LHCN-M2 (cell line): ENCODE measurements at places on chromosomes 12 and 14. TPM values are rescaled to one million over a fixed set of nuclear protein-coding genes. Genes with fewer than 3 reads are reported as not detected.

Gene RTN1
- total RNA-seq, result 0.63 and 1.1 TPM in 2 replicates

DNA sequence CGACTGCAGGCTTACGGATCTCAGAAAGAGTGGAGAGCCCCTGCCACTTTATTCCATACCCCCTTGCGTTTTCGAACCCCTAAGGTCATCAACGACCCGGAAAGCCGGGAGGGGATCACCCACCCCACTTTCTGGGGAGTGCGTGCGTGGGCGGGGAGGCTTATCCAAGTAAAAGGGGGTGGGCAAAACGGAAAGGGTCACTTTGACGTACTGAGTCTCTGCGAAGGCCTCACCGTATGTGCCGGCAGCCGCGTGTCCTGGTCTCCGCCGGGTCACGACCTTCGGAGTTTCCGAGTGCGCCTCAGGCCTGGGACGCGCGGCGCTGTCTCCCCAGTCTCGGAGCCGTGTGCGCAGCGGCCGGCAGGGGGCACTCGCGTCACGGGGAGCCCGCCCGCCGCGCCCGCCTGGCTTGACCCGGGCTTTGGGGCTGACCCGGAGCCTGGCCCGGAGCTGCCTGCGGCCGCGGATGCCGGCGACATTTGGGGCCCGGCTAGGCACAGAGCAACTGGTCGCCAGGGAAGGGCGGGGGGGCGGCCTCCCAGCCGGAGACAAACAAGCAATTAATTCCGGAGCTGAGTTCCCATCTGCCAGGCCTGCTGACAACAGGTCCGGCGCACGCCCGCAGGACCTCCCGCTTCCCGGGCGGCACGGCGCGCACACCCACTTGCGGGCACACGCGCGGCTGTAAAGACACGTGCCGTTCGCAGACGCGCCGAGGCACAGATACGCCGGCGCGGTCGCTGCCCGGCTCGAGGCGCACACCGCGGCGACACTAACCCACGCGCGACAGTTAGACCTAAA lies 890 bp upstream of the KIF26A start:
- peak; percentile 26 for DNase-seq

- no peak for DNase-seq
These were observed 2.1 kb downstream of the MSI1 start for GRCh38 chr12:120366845-120367232.

- no peak for DNase-seq
These were observed 593 bp downstream of the UNC119B start for GRCh38 chr12:120710805-120711296.

DNA sequence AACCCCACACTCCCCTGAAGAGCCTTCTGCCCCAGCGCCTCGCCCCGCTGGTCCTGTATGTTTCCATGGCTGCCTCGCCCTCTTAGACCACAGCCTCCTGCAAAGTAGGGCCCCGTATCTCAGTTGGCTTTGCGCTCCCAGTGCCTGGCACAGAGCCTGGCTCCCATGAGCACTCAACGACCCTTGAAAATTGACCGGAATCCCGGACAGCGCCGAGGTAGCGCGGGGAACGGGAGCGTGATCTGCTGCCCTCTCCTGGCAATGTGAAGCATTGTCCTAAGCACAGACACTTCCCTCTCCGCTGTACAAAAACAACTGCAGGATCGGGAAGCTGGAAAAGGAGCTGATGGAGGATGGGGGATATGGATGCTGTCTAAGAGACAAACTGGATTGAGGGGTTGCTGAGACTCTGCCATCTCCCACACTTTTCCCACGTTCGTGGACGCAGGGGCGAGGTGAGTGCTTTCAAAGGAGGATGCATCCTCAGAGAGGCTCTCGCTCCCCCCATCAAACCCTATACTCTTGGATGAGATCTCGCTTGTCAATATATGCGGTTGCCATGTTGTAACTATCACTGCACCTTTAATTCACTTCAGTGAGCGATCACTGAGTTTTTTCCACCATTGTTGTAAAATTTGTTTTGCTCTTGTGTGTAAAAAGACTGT lies 10.7 kb upstream of the FKBP4 start:
- DNase-seq, result peak; percentile 38

DNA sequence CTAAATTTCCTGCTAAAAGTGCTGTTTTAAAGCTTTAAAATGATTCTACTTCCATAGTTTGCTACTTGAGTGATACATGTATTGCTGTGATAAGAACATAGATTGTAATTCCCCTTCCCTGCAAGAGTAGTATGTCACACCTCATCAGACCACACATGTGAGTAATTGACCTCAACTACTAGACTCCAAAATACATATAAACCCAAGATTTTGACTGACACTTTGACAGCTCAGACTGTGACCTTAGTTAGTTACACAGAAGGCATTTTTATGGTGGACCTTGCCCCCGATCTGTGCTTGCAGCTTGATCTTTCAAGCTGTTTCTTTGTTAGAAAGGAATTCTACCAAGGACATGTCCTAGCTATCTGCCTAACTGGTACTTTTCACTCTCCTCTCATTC lies 18.6 kb downstream of the APOBEC1 start:
- no peak for DNase-seq

Gene FGD6
- total RNA-seq, result 0.51 and 0.92 TPM in 2 replicates

Gene SMOC1
- 0.06 and 0.32 TPM in 2 replicates for total RNA-seq

DNA sequence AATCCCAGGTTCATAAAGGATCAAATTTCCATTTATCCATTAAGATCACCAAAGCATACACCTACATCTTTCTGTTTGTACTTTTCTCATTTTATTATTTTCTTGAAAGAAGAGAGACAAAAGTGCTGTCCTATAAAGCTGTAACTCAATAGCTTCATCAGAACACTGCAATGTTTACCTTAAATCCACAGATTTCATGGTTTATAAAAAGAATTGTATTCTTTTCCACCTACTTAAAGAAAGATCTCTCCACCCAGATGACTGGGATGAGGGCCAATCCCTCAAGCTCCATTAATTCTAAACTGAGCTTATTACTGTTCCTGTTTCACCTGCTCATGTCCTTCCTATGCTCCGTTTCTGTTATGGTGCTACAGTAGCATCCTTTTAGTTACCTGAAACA lies 470.6 kb downstream of the BCAT1 start:
- no peak for DNase-seq
